Dorsolateral prefrontal cortex (tissue), 122 donors: ENCODE measurements at places on chromosomes 12 and 14.

DNA sequence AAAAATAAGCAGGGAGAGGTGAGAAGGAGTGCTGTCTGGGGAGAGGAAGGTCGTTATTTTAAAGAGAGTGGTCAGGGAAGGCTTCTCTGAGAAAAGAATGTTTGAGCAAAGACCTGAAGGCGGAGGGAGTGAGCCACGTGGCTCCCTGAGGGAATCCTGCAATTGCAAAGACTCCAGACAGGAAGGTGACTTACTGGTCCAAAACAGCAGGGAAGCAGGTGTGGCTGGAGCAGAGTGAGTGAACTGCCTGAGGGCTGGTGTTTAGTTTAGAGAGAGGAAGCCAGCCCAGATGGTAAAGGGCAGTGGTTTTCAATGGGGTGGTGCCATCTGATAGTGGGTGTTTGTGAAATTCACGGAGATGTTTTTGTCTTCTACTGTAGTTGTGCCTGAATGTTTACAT is 58.8 kb upstream of the LTA4H start:
- DNase-seq, result no peak

GRCh38 chr12:53696285-53696654 is 20.4 kb upstream of the ATP5MC2 start:
- peak; percentile 93 for DNase-seq

DNA sequence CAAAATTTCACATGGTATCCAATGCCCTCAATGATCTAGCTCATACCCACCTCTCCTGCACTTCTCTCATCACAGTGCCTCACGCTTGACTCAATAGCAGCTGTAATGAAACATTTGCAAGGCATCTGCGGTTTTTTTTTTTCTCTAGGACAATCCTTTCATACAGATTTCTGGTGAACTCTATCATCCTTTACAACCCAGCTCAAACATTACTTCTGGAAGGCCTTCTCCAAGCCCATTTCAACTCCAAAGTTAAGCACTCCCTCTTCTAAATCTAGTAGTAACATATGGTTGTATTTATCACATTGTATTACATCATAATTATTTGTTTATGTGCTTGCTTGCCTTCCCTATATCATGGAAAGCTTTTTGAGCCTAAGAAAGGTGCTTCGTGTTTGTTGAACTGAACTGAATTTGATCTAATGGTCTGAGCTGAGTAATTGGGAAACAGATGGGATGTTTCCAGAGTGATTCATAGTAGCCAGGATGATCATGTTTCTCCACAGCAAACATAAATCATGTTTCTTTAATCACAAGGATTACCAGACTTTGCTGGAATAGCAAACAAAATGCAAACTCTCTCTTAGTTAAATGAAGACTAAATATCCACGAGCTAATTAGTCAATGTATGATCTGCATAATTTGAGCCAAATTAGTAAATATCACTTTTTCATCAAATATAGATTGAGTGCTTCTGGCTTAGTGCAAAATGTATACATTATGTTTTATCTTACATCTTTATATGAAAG is 14.3 kb downstream of the CFL2 start:
- no peak for DNase-seq

GRCh38 chr12:100101000-100101399 is 41.7 kb downstream of the BLTP3B start:
- DNase-seq, result no peak

GRCh38 chr14:36223558-36223957 is 47.0 kb upstream of the PTCSC3 start:
- DNase-seq, result no peak

- DNase-seq, result no peak
Measured at GRCh38 chr12:15800278-15800677, 11.1 kb upstream of the EPS8 start.

DNA sequence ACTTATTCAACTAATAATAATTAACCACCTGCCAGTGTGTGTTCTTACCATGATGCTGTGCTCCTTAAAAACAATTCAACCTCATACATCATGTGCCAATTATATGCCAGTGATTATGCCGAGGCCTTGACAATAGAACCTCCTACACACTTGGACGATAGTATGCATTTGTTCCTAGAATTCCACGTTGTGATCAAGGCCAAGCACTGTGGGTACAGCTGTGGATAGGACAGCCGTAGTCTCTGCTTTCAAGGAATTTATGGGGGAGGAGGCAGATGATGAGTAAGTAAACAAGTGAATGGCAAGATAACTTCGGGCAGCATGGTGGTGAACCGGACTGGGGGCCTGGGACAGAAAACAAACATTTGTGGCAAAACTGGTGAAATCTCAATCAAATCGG is 18.0 kb upstream of the MYO1H start:
- no peak for DNase-seq

DNA sequence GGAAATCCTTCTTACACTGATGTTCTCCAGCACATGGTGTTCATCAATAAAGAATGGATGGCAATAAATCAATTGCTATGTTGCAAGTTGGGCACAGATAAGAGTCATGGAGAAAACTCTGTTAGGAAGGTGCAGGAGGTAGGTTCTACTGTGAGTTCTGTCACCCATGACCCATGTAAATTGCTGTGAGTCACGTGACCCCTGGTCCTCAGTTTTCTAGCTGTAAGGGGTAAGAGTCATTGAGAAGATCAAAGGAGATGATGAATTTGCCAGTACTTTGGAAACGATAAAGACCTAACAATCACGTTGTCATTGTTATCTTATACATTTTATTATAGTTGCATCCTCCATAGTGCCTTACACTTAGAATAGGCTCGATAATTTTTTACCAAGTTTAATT is 235.2 kb upstream of the ARID2 start:
- DNase-seq, result no peak

- no peak for DNase-seq
Measured at GRCh38 chr12:119044094-119044493, 62.8 kb downstream of the SRRM4 start.

GRCh38 chr12:66668311-66668710 is 10.6 kb downstream of the GRIP1 start:
- no peak for DNase-seq
